ENCODE measurements at places on chromosomes 12 and 14. TPM values are rescaled to one million over a fixed set of nuclear protein-coding genes. Genes with fewer than 3 reads are reported as not detected.

- no peak for DNase-seq
These were observed 98.0 kb downstream of the VCPKMT start for GRCh38 chr14:50018201-50018932.

AKAP3 gene
- 3.3 TPM for total RNA-seq

DNA sequence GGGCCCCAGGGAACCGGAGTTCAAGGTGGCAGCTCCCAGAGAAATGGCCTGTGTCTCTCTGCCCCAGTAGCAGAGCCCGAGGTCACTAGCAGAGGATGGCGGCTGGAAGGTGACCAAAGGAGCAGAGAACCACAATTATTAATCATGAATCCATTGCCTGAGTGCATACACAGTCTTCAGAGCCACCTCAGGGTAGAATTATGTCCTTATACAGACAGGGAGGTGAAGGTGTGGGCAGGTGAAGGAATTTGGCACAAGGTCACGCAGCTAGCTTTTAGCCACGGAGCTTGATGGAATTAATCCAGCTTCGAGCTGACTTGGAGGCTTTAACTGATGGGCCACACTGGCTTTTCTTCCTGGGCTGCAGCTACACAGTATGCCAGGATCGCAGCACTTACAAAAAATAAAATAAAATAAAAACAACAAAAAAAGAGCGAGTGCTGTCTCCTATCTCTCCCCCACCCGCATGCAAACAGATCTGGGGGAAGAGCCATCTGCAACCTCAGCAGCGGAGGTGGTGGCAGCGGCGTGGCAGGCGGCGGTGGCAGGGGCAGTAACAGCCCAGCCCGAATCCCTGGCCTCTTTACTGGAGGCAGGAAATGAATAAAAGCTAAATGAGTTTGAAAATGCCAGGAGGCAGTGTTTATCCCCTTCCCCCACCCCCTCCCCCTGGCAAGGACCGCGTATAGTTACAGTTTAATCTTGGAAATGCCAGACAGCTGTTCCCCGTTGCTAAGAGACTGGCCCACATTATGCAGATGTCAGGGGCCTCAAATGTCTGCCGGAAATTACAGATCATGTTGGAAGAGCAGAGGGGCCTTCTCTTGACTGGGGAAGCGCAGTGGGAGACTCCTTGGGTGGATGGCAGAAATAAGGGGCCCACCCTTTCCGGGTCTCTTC is 93.5 kb downstream of the LRRC74A start:
- no peak for DNase-seq

GRCh38 chr14:102554821-102555819 is 37.3 kb upstream of the RCOR1 start:
- DNase-seq: peak; percentile 48

DNA sequence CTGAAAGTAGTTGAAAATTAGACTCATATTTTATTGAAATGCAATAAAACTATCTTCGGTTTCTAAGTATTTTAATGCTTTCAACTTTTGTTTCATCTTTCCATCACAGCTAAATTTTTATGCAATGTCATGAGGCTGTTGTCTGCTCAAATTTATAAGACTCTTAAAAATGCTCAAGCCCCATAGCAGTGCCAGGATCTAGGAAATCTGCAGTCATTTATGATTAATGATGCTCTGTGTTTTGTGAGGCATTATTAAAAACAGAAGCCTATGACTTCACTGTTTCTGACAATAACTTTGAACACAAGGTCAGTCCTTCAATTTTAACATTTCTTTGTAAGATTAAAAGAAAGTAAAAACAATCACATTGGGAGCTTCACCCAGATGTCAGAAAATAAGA is 112.5 kb downstream of the ALX1 start:
- no peak for DNase-seq

DNA sequence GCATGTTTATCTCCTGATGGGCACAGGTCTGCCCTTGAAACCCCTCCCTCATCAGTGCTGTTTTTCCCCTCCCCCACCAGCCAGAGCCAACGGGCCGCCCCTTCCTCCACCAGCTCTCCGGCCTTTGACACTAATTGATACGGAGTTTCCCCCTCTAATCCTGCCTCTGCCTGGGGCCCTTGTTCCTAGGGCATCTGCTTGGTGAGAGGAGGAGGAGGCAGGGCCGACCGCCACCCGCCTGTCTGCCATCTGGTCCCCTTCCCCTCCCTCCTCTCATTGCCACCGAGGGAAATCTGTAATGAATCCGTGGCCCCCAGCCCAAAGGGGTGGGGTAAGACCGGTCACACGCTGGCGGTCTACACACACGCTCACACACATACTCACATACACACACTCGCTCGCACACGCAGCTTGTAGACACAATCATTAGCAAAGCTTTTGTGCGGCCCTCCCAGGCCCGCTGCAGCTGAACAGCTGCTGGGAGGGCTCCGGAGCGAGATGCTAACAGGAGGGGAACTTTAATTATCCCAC is 27.4 kb downstream of the SRRM4 start:
- no peak for DNase-seq

DNA sequence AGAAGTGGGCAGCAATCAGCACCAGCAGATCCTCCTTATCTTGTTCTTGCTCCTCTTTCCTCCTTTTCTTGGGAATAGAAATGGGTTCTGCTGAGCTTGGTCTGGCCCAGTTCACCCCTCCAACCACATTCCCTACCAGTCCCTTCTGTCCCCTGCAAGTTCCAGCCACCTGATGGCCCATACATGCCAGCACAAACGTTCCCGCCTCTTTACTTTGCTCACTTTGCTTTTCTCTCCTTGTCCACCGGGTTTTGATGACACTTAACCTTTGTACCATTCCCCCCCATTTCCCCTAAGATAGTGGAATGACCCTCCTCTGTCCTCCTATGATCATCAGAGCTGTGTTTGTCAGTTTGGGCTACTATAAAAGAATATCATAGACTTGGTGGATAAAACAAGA is 23.4 kb upstream of the EML1 start:
- DNase-seq: no peak

RPL10L gene
- total RNA-seq: not detected

KRT85 gene
- not detected for total RNA-seq

DNA sequence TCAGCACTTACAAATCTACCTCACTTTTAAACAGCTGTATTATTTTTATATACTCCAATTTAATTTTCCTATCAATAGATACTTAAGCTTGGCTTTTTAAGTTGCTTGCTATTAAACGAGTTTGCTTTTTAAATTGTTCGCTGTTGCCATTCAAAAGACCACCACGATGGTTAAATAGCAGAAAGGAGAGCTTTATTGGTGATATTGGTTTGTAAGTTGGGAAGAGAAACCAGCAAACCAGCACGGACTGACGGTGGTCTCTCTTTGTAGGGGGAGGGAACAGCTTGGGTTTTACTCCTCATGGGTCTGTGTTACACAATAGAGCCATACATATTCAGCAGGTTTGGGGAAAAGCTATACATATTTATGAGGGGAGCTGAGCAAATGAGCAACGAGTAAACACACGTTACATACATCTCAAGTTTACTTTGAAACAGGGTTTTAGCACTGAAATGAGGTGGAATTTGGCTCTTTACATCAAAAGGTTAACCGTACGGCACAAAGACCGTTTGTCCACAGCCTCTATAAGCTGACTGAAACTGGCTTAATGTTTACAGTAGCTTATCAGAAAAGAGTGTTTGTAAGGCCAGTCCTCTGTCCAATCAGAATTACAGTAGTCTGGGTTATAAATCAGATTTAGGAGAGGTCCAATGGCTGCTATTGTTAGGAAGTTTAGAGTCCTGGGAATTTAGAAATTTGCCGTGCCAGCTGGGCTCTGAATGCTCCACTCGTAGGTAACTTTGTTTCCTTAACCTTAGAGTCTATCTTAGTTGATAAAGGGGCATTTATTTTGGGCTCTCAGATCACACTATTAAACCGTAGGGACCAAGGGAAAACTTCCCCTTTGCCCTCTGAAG is 69.7 kb upstream of the DHRS4 start:
- no peak for DNase-seq

ST8SIA1 gene
- 10.8 TPM for total RNA-seq

DNA sequence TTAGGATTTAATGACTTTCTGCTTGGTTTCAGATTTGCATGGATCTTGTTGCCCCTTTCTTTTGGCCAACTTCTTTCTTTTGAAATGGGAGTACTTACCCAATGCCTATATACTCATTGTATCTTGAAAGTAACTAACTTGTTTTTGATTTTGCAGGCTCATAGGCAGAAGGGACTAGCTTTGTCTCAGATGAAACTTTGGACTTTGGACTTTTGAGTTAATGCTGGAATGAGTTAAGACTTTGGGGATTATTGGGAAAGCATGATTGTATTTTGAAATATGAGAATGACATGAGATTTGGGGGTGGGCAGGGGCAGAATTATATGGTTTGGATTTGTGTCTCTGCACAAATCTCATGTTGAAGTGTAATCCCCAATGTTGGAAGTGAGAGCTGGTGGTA is 657.1 kb downstream of the TMTC2 start:
- no peak for DNase-seq

- no peak for DNase-seq
These were observed 168.3 kb upstream of the NPAS3 start for GRCh38 chr14:32770422-32770821.

GRCh38 chr12:115569345-115570068 is 708.0 kb downstream of the MED13L start:
- DNase-seq: no peak

CLEC1B gene
- total RNA-seq: not detected

- no peak for DNase-seq
These were observed 218.9 kb downstream of the MED13L start for GRCh38 chr12:116058574-116058973.

- no peak for DNase-seq
These were observed 677 bp upstream of the AP4S1 start for GRCh38 chr14:31024577-31025366.

GRCh38 chr12:105443802-105444652 is 113.5 kb downstream of the C12orf75 start:
- no peak for DNase-seq

SCNN1A gene
- 3.4 TPM for total RNA-seq

DNA sequence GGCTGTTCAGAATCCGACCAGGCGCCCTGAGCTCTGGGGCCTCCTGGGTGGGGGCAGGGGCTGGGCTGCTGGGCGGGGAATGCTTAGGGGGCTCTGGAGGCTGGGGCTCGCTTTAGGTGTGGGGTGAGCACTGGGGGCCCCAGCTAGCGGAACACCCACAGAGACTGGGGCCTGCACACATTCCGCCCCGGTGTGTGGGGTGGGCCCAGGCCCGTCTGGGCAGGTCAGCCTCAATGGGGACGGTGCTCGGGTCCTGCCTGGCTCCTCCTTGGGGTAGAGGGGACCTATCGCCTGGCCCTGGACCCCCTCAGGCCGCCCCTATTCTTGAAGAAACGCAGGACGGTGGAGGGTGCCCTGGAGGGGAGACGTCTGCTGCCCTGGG is 364.8 kb downstream of the TMEM121 start:
- DNase-seq: no peak

GRCh38 chr12:48961801-48962200 is 4.5 kb upstream of the ARF3 start:
- no peak for DNase-seq

- no peak for DNase-seq
These were observed 110.4 kb downstream of the SMOC1 start for GRCh38 chr14:69989622-69990021.

GRCh38 chr12:117528538-117528937 is 167.1 kb upstream of the NOS1 start:
- no peak for DNase-seq

- DNase-seq: no peak
These were observed 374.7 kb downstream of the DIO2 start for GRCh38 chr14:79836577-79836976.

GRCh38 chr14:100404419-100404818 is 81.3 kb downstream of the SLC25A47 start:
- no peak for DNase-seq

C14orf93 gene
- 11.4 TPM for total RNA-seq

HOXC6 gene
- not detected for total RNA-seq

ASB2 gene
- total RNA-seq: 3.3 TPM

Measured in T-cell (primary cell).